CD4-positive, alpha-beta memory T cell (primary cell): ENCODE measurements at places on chromosomes 5 and 9.

DNA sequence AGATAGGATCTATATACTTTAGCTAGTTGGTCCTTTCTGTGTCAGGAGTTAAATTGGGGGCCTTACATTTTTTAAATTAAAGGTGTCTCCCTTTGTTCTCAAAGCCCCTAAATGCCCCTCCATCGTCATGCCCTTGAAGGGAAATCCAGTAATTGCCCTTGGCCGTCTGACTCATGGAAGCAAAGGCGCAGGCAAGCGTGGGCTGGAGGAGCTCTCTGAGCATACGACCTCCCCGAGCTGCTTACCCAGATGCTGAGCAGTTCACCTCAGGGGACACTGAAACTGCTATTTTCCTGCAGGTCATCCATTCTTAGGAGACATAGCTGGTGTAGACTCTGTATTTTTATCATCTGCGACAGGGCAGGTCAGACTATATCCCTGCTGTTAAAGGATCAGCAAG, 23.0 kb downstream of the PCSK1 start:
- DNase-seq: no peak

- no peak for DNase-seq
These were observed 118.1 kb downstream of the WNK2 start for GRCh38 chr9:93301911-93302541.

GRCh38 chr9:22813529-22813928, 366.9 kb downstream of the DMRTA1 start:
- DNase-seq: no peak

DNA sequence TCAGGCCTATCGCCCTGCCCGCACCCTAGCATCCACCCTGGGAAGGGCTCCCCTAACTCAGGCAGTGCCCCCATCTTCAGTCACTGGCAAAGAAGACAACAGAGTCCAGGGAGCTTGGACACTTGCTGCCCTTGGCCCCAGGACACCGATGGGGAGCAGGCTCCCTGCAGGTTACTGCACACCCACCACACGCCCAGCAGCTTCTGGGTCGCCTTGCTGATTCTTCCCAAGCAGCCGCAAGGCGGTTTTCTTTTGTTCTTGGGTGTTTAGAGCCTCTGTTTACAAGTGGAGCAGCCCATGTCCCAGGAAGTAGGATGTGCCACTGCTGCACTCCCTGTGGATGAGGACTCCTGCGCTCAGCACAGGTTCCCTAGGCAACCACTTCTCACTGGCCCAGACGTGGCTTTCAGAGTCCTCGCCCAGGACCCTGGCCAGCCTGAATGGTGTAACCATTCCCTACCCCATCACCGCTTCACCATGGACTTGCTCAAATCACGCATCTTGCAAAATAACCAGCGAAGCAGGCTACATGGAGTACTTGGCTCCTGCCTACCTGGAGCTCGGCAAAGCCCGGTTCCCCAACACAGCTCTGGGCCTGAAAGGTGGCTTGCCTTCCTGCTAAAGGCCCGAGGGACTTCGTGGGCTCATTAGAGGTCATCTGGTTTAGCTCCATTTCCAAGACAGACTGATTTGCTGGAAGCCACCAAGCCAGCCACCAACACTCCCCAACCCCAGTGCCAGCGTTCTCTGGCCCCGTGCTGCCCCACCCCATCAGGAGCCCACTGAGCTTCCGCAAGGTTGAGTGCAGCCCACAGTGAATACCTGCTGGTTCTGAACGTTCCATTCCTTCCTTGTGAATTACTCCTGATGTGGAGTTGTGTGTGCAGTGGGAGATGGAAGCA, 60.0 kb downstream of the PSMB7 start:
- DNase-seq: no peak

GRCh38 chr9:116300360-116300870, 146.8 kb downstream of the PAPPA start:
- no peak for DNase-seq

- peak; percentile 47 for DNase-seq
These were observed 535 bp downstream of the JMY start for GRCh38 chr5:79236362-79236969.

DNA sequence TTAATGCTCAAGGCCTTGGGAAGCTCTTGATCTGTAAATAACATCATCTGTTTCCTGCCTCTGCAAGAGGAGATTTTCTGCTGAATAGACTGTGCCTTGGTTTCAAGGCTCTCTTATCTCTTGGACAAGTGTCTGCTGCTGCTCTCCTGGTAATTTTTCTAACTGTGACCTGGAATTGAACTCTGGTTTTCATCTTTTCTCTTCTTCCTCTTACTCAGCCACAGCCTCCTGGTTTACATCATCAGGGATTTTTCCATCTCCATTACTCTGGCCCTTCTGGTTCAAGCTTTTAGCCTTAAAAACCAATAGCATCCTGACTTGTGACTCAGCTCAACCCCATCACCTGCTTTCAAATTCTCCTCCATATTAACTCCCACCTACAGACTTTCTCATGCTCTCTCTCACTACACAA, 49.6 kb upstream of the ITGA1 start:
- no peak for DNase-seq

DNA sequence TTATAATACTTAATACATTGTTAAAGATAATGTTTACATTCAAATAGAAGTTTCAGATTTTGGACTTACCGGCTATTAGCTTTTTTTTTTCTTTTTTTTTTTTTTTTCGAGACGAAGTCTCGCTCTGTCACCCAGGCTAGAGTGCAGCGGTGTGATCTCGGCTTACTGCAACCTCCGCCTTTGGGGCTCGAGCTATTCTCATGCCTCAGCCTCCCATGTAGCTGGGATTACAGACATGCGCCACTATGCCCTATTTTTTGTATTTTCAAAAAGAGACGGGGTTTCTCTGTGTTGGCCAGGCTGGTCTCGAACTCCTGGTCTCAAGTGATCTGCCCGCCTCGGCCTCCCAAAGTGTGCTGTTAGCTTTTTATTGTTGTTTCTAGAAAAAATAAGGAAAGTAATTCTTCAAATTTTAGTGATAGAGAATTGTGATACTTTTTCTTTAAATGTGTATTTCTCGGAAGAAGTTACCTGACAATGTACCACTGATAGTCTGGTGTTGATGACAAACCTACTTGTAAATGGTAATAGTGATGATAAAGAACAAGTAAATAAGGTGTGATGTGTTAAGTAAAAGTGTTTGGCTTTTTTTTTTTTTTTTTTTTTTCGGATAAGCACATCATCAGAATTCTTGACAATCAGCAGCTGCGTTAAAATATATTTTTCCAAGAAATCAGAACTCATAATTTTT, 2.7 kb downstream of the CDC42SE2 start:
- DNase-seq: peak; percentile 68

DNA sequence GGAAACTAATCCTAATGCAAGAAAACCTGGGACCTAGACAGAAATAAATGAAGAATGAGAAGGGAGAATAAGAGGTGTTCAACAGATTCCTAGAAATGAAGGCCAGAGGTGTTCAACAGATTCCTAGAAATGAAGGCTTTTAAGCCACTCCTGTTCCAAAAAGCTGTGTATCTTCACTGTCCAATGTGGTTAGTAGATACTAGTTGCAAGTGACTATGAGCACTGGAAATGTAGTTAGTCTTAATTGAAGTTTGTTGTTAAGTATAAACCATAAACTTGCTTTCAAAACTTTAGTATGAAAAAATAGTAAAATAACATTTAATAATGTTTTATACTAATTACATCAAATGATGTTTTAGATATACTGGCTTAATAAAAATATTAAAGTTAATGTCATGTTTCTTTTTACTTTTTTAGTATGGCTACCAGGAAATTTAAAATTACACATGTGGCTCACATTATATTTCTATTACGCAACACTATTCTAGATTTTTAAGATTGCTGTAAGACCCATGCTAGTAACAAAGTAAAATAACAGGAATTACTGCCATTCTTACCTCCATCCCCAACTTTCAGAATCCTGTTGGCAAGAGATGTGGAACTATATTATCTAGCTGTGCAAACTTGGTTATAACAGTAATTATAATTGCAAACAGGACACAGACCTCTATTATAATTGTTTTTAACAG, 57.5 kb downstream of the RICTOR start:
- no peak for DNase-seq

GRCh38 chr9:5629312-5630080, 589 bp downstream of the RIC1 start:
- DNase-seq: peak; percentile 52

DNA sequence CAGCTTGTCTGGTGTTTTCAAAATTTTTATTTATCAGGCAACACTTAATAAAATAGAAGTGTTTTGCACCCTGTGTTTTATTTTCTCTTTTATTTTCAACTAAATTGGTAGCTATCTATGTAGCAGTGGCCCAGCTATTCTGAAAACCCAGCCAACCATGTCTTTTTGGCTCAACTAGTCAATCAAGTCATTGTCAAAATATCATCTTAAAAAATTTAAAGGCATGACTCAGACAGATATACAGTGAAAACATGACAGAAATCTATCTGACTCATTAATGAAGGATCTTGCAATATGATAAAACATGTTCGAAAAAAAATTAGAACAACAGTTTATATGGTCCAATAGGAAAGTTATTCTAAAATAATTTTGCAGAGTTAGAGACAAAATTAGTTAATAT, 75.1 kb downstream of the HSD17B4 start:
- no peak for DNase-seq

GRCh38 chr5:73486119-73486899, 11.9 kb upstream of the BTF3 start:
- no peak for DNase-seq

DNA sequence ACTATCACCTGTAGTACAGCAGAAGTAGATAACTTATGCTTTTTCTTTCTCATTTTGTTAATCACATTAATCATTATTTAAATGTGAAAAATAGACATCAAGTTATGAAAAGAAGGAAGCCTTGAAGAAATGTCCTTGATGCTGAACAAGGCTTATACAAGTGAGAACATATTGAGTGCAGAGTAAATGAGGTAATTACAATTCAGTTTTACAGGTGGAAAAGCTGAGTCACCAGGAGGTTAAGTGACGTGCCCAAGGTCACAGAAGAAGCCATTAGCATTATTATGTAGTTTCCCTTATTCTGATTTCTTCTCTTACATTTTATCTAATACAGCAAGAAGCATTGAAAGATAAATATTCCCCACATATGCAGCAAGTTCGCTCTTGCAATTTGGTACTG, 998.5 kb upstream of the CDH6 start:
- no peak for DNase-seq

DNA sequence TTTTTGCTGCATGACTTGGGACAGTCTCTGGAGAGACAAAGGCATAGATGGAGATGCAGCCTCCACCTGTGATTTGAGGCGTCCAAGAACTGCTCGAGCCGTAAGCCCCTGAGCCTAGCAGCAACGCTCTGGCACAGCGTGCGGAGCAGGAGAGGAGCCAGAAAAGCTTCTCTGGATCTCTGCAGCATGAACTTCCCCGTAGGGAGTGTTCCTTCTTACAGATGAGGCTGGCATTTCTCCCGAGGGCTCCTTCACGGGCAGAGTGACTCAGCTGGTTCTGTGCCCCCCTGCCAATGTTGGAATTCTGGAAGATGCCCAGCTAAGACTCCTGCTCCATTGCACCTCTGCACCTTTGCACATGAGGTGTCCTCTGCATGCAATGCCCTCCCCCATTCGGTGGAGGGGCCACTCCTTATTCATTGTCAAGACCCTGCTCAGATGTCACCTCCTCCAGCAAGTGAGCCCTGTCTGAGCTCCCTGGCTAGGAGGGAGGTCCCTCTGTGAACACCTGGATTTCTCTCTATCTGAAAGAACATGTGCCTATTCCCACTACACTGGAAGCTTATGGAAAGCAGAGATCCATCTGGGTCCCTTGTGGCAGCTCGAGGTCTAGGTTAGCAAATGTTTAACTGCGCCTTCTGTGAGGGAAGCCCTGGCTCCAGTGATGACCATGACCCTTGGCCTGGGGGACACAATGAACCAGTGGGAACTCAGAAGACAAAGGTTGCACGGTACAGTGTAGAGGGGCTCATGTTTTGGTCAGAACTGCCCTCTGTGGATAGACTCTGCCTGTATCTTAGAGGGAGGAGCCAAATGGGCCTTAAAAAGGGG, 39.6 kb downstream of the SH3PXD2B start:
- DNase-seq: no peak

- DNase-seq: no peak
These were observed 100.8 kb upstream of the TBCA start for GRCh38 chr5:77876862-77877502.

DNA sequence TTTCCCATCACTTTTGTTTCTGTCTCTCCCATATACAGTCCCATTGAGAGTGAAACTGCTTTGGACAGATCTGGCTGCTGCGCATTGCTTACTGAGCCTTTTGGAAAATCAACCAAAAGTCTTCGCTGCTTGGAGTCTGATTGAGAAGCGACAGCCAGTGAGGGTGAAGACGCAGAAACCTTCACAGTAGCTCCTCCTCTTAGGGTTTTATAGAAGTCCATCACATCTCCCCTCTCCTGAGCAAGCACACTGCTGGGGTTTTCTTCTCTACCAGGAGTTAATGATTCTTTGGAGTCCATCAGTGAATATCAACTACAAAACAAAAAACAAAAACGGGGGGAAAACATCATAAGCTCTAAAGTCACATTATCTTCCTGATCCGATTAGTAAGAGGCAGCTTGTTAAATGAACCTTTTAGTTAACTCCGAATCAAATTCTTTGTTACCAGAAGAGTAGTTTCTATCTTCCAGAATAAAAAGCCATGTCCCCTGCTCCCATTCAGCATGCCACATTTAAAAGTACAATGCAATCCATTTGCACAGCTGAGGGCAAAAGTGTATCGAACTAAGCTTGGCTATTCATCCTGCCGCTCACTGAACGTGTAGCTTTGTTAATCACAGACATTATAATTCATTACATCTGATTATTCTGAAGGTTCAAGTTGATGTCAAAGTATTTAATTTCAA, 2.8 kb downstream of the NR3C1 start:
- no peak for DNase-seq

- DNase-seq: no peak
These were observed 36.3 kb upstream of the PTPRD start for GRCh38 chr9:10649076-10649475.

DNA sequence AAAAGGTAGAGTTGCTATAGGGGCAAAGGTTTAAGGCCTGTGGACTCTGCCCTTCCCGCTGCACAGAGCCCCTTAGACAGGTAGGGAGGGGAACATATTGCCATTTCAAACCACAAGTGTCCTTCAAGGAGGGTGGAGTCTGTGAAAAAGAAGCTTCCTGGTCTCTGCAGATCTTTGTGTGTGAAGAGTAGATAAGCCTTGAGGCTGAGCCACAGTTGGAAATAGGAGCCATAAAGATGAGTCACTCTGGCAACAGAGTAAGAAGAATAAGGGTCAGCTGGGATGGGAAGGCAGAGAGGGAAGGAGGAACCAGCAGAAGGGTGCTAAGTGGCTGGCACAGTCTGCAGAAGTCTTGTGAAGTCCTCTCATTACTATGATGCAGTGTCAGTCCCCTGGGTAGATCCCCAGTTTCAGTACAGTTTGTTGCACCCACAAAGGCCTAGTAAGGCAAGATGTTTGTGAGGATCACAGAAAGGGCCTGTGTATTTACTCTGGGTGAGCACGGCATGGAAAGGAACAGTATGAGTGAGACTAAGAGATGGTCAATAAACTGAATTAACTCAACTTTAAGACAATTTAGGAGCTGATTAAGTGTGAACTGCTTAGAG, 18.1 kb downstream of the GRXCR2 start:
- DNase-seq: no peak

- DNase-seq: no peak
These were observed 1007.0 kb downstream of the NR2F1-AS1 start for GRCh38 chr5:92574023-92574422.
